Umbilical cord (tissue), 2 donors: ENCODE measurements at places on chromosomes 13 and 19. TPM values are rescaled to one million over a fixed set of nuclear protein-coding genes. Genes with fewer than 3 reads are reported as not detected.
A peak's percentile ranks its signal among the peaks of the same experiment; 100 is the strongest.

GRCh38 chr13:74299721-74300120 lies 165.5 kb upstream of the KLF12 start:
- DNase-seq, result peak; percentile 36

DNA sequence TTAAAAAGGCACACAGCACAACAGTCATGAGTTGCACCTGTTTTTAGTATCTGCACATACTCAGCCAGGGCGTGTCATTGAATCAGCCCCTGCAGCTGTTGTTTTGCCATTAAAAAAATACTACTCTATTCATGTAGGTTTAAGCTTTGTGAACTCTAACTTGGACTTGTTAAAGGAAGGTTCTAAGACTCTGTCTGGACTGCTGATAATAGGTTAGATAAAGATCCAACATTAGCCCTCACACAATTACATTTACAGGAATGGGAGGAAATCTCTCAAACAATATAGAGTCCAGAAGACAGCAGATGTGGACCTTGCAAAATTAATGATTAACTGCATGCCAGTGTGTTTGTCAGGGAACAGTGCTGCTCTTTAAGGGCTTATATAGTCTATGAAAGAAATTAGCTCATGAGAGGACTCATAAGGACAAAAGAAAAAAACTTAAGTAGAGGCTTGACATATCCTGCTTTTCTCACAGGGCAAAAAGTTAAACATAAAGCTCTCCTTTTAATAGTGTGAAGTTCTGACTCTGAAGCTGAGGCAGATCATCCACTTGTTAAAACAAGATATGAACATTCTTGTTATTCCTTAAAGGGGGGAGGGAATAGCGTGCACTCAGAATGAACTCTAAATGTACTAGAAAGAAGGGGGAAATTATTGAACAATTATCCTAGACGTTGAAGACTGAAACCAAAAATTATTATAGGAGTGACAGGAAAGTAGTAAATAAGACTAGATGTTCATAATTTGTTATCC lies 243.6 kb downstream of the NDFIP2 start:
- DNase-seq, result peak; percentile 59

GRCh38 chr13:42474954-42475353 lies 99.0 kb upstream of the TNFSF11 start:
- DNase-seq, result no peak

- DNase-seq, result no peak
These were observed 561.6 kb downstream of the TBC1D4 start for GRCh38 chr13:74920361-74920760.

GRCh38 chr13:65154661-65155447 lies 2075.3 kb downstream of the PCDH9 start:
- no peak for DNase-seq

DNA sequence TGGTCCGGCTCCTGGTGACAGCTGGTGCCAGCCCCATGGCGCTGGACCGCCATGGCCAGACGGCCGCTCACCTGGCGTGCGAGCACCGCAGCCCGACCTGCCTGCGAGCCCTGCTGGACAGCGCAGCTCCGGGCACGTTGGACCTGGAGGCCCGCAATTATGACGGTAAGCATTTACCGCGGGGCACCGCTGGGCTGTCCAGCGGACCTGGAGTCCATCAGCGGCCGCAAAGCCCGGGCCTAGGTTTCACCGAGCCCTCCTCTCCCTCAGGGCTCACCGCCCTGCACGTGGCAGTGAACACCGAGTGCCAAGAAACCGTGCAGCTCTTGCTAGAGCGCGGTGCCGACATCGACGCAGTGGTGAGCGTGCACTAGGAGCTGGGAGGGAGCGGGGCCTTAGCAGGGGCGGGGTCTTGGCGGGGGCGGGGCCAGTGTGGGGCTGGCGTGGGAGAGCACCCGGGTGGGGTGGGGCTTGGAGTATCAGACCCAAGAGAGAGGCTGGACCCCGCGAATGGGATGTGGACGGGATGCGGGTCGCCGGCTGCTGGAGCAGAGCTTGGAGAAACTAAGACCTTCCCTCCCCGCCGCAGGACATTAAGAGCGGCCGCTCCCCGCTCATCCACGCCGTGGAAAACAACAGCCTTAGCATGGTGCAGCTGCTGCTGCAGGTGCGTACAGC lies 8.7 kb downstream of the BCL3 start:
- peak; percentile 68 for DNase-seq

DNA sequence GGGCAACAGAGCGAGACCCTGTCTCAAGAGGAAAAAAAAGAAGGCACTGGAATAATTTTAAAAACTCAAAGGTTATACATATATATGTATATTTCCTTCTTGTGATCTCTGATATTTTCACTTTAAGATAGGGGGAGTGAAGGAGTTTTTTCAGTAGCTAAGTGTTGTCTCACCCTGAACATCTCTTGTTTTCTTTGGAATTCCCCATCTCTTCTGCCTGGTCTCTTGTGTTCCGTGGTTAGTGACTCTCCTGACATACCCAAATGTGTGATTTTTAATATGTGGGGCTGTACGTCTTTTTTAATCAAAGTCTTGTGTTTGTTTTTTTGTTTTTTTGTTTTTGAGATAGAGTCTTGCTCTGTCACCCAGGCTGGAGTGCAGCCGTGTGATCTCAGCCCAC lies 15.3 kb upstream of the KCTD4 start:
- no peak for DNase-seq

DNA sequence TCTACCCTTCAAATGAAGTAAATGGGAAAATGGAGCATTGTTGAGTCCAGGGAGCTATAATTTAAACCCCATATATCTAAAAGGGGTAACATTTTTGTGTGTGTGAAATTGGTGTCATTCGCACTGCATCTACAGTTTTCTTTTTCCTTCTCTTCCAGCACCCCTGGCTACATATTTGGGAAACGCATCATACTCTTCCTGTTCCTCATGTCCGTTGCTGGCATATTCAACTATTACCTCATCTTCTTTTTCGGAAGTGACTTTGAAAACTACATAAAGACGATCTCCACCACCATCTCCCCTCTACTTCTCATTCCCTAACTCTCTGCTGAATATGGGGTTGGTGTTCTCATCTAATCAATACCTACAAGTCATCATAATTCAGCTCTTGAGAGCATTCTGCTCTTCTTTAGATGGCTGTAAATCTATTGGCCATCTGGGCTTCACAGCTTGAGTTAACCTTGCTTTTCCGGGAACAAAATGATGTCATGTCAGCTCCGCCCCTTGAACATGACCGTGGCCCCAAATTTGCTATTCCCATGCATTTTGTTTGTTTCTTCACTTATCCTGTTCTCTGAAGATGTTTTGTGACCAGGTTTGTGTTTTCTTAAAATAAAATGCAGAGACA lies 28.6 kb downstream of the ALOX5AP start:
- no peak for DNase-seq

GRCh38 chr19:46265217-46265828 lies 31.5 kb upstream of the HIF3A start:
- peak; percentile 85 for DNase-seq

DNA sequence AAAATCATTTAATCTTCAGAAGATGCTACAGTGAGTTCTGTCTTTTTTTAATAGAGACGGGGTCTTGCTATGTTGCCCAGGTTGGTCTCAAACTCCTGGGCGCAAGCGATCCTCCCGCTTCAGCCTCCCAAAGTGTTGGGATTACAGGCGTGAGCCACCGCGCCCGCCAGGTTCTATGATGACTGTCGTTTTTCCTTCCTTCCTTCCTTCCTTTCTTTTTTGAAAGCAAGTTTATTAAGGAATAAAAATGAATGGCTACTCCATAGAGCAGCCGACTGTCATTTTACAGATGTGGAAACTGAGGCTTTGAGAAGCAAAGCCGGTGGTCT lies 511 bp upstream of the GAMT start:
- no peak for DNase-seq

DNA sequence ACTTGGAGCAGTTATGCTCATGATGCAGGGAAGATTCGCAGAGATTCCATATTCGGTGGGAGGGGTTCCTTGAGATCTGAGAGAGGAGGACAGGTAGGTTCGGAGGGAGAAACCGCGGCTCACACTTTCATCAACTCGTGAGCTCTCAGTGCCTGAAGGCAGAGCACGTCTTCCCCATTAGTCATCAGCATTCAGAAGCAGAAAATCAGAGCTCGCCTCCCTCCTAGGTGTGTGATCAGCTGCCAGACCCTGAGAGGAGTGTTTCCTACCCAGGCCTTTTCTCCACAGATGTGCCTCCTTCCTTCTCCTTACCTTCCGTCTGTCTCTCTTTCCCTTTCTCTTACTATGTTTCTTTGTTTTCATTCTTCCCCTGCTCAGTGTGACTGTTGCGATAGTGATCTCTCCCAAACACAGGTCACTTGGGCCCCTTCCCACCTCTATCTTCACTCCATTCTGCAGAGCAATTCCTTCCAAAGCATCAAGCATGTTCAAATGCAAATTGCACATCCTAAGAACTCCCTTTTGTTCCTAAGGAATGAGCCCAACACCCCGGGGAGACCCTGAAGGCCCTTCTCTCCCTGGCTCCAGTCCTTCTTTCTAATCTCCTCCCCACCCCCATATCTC lies 389.5 kb downstream of the UQCRFS1 start:
- DNase-seq, result no peak

DNA sequence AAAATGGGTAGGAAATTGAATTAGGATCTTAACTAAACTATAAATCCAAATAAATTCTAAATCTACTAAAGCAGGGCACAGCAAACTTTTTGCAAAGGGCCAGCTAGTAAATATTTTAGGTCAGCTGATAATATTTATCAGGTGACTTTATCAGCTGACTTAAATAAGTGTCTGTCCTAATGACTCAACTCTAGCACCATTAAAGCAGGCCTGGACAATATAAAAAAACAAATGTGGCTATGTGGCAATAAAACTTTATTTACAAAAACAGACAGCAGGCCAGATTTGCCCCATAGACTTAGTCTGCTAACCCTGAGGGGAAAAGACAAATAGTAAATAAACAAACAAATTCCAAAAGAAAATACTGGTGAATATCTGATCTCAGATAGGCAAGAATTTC lies 27.7 kb upstream of the DOCK9 start:
- DNase-seq, result no peak

DNA sequence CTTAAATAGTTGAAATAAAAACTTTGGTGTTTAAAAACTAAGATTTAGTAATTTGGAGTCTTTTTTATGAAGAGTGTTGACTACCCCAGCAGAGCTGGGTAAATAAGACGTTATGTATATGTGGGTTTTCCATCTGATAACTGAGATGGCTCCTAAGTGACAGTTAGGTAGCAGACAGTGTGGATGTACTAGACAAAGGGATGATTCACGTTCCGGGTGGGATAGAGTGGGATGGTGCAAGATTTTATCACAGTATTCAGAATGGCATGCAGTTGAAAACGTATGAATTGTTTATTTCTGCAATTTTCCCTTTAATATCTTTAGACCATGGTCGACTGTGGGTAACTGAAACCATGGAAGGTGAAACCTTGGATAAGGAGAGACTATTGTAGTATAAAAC lies 50.4 kb downstream of the NAA16 start:
- no peak for DNase-seq

DNA sequence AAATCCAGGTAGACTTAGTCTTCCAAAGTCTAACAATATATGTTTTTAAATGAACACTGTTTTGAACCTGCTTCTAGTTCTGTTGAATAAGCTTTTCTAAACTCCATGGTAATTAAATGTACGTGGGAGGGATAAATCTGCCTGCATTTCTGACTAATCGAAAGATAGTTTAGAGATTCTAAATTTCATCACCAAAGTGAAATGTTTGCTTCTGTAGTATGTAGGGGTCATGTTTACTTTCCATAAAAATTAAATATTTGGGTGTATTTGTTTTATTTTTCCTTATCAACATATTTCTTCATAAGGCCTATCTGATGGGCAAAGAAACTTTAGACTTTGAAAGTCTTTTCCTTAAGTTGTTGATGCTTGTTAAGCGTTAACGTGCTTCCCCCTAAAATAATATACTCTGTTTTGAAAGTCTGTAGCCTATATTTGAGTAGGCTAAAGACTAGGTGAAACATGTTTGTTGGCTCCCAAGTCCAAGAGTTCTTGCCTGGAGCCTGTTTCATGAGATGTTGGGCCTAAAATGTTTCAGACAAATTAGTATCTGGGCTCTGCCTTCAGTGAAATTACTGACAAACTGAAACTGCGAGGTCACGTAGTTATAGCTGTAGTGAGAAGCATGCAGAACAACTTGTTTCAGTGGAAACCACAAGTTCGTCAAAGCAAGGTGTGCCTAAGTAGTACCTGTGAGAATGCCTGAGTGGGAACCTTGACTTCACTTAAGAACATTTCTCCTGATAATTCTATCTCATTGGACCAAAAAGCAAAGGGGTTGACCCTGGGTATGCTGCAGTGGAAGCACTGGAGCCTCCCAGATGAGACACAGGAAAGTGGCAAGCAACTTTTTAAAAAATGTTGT lies 126.2 kb downstream of the LMO7 start:
- peak; percentile 61 for DNase-seq

DNA sequence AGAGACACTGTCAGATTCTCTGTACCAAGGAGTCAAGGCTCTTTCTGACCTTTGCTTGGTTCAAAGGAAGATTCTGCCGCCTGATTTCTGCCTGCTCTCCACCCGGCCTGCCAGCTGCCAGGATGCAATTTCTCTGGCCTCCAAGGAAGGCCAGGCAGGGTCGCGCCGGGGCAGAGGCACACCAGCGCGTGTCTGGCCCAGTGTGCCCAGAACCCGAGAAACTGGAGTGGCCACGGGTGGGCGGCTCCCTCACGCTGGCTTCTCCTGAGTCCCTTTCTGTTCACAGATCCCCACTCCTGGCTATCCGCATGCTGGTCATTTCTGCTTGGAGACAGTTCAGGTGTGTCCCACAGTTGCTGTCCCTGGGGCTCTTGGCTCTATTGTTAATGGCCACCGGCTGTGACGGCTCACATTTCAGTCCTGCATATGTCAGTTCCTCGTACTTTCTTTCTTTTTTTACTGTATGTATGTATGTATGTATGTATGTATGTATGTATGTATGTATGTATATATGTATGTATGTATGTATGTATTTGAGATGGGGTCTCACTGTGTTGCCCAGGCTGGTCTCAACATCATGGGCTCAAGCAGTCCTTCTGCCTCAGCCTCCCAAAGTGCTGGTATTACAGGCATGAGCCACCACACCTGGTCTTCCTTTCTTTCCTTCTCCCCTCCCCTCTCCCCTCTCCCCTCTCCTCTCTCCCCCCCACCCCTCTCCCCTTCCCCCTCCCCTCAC lies 16.9 kb downstream of the TMPRSS9 start:
- no peak for DNase-seq

GRCh38 chr19:788983-789700 lies 8.1 kb upstream of the PTBP1 start:
- DNase-seq, result peak; percentile 59

DNA sequence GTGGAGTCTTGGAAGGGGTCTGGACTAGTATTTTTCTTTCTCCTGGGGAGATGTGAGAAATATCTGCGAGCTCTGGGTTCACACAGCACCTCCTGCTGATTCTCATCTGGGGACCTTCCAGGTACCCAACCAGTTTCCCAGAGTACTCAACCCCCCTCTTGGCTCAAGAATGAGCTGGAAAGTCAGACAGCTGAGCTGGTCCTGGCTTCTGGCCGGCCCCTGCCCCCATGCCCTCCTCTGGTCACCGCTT lies 2.2 kb upstream of the PDE4A start:
- no peak for DNase-seq

GRCh38 chr19:15540435-15540834 lies 32.1 kb downstream of the CYP4F22 start:
- DNase-seq, result no peak

SIGLEC14 gene
- total RNA-seq, result 3.6 TPM

EBPL gene
- total RNA-seq, result 29.4 TPM

ZNF850 gene
- total RNA-seq, result 15.9 TPM

GIPR gene
- total RNA-seq, result 0.72 TPM

CALR3 gene
- not detected for total RNA-seq

NALCN gene
- total RNA-seq, result 4.8 TPM

ONECUT3 gene
- 0.48 TPM for total RNA-seq

RFX1 gene
- 1.9 TPM for total RNA-seq
